ENCODE measurements at places on chromosomes 1 and 21.

GRCh38 chr1:4468386-4468785 lies 186.0 kb upstream of the AJAP1 start:
- DNase-seq: no peak

DNA sequence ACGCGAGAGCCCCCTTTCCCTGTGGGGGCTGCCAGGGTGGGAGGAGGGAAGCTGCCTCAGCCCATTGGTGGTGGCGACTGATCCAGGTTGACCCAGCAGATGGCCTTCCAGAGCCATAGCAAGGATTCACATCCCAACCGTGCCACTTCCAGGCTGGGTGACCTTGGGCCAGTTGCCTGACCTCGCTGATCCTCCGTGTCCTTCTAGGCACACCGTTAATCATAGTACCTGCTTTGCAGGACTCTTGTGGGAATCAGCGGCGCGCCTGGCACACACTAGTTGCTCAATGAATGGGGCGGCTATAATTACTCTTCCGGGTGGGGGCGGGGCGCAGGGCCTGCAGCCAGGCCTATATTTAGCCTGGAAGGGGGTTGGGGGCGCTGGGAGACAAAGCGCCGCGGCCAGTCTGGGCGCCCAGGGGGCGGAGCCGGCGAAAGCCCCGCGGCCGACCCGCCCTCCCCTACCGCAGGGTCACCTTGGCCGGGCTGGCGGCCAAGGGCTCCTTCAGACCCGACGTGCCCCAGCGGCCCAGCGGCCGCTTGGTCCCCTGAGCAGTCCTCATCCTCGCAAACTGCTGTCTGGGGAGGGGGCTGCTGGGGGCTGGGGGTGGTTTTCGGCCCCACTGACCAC lies 5.1 kb downstream of the HSPB7 start:
- peak; percentile 40 for DNase-seq

GRCh38 chr1:108854221-108855019 lies 2.5 kb downstream of the AKNAD1 start:
- peak; percentile 28 for DNase-seq

DNA sequence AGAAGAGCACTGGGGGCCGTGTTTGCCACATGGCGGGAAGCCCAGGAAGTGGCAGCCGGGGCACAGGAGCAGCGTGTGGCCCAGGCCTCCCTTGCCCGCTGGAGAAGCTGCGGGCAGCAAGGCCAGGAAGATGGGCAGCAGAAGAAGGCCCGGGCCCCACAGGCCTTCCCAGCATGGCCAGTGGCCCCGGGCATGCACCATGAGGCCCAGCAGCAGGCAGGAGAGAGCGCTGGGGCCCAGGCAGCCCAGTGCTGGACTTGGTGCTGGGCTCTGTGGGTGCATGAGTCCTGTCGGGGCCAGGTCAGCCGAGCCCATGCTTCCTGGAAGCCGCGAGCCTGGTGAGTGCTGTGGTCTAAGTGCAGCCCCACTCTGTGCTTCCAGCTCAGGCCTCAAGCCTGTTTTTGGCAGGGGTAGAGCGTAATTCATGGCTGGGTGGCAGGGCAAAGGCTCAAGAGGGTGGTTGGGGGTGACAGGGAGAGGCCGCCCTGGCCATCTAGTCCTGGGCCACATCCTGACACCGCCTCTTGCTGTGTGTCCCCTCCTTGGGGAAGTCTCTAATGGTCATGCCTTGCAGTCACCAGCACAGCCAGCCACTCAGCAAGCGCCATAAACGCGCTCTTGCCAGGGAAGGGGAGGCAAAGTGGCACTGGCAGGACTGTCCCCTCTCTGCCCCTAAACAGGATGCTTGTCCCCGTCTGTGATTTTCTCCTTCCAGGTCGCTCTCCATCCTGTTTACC lies 21.3 kb downstream of the MTHFR start:
- no peak for DNase-seq

- peak; percentile 58 for DNase-seq
These were observed 89.7 kb downstream of the ATP5PO start for GRCh38 chr21:33825915-33826314.

DNA sequence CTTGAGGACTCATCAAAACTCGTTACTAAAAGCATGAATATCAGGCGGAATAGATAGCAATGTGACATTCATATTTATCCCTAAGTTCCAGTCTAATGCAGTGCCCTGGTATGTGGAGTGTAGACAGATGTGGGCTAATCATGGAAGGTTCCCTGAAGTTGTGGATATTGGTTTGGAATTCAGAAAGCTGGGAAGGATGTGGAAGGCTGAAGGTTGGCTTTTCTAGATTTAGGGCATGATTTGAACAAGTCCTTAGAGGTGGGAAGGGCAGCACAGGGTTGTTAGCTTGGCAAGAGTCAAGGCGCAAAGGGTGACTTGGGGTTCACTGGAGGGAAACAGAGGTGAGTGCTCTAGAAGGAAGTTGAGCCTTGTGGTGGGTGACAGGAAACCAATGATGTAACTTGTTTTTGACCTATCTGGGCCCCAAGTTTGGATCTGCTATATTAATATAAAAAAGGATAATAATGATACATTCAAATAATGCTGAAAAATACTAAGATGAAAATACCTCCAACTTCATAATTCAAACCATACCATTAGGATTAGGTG lies 21.9 kb downstream of the LGALS8 start:
- no peak for DNase-seq

- peak; percentile 57 for DNase-seq
These were observed 23.9 kb downstream of the MEF2D start for GRCh38 chr1:156476501-156477298.

DNA sequence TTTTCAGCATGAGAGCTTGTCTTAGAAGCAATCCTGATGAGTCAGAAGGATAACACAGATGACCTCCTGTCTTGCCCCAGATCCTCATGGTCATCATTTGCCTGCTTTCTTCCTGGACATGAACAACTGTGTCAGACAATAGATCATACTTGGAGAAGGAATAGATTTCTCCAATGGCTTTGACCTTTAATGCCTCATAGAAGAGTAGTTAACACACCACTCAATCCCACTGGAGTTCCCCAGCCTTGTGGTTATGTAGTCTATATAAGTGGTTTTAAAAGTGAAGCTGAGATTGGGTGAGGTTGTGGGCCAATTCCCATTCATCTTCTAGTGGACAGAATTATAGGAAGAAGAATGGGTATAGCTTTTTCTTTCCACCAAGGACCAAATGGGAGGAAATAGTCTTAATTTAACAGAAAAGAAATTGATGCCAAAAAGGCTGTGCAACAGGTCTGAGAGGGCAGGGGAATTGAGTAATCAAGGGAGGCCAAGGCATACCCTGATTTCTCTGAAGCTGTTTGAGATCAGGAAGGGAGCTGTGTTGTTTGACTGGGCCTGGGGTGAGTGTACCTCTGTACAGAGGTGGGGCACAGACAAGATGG lies 14.4 kb downstream of the PRCC start:
- DNase-seq: peak; percentile 68

DNA sequence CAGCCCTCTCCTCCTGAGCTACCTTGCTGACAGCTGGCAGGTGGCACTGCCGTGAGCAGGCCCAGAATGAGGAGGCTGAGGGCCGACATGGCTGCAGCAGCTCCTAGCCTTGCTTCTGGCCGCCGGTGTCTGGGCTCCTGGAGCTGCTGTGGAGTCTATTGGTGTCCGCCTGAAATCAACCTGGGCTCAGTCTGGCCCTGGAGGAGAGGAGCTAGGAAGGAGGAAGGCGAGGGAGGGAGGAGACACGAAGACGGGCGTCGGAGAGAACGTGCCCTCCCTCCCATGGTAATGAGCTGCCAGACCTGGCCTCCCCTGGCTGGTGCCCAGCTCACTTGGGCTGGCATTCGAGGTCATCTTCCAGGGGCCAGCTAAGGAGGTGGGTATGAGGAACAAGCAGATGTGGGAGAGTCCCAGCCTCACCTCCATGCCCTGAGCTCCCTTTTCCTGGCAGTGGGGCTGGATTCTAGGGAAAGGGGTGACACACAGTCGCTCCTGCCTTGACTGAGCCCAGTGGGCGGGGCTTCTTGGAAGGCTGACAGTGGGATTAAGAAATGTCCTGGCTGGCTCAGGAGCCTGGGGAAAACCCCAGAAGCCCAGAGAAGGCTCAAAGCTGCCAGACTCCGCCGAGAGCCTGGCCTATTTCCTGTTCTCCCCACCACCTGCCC lies at the start of gene PDZK1IP1:
PDZK1IP1 (minus strand) TSS at position 193 of the 665 bp plus-strand sequence; CDS start at position 89, 104 bp downstream.
- DNase-seq: peak; percentile 59

DNA sequence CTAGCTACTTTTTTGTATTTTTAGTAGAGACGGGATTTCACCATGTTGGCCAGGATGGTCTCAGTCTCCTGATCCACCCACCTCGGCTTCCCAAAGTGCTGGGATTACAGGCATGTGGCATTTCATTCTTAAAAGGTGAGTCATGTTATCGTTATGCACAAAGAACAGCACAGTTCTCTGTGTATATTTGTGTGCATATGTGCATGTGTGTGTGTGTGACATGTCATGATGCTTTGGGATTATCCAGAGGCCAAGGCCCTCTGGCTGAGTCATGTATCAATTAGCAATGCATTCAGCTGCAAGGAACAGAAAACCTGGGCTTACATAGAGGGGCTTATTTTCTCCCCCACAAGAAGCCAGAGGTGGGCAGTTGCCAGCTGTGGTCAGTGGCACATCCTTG lies 301.7 kb upstream of the KAZN start:
- no peak for DNase-seq

Data from stromal cell of bone marrow (primary cell).